LHCN-M2 (cell line): ENCODE measurements at places on chromosomes 16 and 17.

DNA sequence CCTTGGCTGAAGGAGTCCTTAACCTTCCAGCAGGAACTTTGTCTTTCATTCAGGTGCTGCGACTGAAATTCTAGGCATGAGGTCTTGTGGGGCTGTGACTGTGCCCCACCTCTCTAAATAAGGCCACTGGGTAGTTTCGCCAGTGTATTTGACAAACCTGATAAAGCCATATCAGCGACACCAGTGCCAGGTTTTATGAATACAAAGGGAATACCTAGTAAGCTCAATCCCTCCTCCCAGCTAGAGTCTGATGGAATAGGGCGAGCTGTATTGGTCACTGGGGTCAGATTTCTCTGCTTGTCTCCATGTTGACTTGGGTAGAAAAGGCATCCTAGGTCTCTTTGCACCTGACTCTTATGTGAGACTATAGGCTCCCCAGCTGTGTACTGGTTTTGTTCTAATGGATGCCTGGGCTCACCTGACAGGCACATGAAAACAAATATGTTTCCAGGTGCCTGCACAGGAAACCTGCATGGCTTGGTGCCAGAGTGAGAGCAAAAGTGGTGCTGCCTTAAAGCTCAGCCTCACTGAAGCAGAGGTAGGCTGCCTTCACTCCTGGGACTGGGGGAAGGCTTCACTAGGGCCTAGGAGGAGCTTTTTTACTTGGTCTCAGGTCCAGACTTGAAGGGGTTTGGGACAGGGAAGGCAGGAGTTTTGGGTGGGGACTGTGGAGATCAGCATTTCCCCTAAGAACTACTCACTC, 8.3 kb downstream of the SLC7A6 start:
- no peak for DNase-seq

DNA sequence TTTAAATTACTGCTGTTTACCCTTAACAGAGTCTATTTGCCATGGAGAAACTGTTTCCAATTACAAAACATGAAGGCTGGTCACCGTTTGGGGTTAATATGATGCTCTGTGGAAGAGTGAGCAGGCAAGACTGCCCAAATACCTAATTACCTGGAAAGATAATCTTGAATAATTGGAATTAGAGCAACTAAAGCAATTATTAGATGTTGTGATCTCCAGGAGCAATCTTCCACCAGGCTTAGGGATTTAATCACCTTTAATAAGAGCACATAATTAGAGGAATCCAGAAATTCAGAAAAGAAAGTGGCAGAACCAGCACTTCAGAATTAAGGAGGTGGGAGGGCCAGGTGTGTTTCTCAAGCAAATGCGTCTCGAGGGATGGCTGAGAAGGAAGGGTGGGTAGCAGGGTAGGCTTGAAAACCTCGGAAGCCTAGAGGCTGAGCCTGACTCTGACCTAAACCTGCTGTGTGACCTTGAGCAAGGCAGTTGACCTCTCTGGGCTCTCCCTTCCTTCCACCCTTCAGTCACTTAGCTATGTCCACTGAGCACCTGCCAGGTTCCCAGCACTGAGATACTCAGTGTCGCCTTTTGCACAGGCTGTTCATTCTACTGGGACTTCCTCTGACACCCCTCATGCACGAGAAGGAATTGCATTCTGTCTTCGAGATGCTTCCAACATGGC, 113.2 kb downstream of the GSG1L start:
- no peak for DNase-seq

DNA sequence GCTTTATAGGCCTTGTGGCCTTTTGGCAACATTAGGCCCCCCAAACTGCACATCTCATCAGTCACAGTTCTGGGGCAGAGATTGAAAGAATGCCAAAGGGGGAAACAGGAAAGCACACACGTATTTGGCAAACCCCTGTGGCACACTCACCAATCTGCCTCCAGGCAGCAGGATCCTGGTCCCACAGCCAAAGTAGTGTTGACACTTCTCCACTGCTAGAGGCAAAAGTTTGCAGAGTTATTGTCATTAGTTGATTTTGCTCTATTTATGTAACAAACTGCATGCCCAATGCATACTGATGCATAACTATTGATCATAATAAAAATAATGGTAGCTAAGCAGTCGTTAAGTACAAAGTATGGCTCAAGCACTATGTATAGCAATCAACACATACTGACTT, 45.1 kb downstream of the CCT6B start:
- no peak for DNase-seq

GRCh38 chr16:56451753-56452689, 667 bp downstream of the OGFOD1 start:
- peak; percentile 48 for DNase-seq

GRCh38 chr17:39181303-39181702, 15.3 kb upstream of the ARL5C start:
- no peak for DNase-seq

GRCh38 chr16:55120826-55121225, 190.2 kb downstream of the IRX5 start:
- DNase-seq, result no peak

DNA sequence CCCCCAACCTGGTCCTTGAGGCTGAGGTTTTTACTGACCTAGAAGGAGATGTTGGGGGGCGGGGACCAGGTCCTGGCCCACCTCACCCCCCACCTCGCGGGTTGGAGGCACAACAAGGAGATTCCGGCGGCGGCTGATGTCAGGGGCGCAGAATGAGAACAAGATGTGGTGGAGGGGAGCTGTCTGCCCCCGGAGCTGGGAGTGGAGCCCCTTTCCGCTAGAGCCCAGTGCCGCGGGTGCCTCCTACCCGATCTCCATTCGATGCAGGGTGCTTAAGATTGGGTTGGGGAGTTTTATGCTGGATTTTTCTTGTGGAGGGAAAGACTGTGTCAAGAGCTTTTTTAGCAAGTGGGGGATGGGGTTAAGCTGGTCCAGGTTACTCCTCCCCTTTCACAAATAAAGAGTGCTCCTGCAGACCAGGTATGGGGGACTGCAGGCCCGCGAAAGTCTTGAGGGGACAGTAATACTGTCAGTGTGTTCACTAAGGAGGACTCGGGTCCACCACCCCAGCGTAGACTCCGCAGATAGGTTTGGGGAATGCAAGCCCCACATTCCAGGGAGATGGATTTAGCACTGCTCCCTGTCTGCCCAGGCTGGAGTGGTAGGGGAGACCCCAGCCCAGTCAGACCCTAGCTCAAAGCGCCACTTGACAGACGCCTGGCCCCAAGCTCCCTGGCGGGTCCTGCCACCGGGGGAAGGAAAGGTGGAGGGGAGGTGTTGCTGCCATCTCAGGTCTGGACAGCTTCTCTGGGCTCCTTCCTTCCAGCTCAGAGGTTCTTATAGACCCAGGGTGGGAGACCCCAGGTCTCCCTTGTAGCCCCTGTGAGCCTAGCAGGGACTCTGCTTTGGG, 2.0 kb downstream of the CACNA1G start:
- no peak for DNase-seq

DNA sequence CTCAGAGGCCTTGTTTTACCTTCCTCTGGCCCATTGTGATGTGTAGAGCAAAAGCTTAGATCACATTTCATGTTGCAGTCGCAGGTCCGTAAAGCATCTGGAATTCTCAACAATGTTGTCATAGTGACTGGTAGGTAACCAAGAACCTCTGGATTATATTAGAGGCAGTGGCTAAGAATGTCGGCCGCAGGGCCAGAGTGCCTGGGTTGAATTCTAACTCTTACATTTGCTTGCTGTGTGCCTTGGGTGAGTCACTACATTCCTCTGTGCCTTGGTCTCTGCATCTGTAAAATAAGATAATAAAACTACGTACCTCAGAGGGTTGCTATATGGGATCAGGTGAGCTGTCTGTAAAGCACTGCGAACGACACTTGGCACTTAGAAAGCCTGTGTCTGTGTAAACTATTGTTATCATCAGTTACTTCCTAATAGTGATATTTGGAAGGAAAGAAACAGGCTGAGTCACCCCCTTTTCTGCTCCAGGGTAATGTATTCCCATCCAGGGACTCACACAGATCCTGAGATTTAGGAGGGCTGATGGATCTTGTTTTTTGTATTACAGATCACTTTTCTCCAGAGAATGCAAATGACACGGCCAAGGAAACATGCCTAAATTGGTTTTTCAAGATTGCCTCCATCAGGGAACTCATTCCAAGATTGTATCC, 52.2 kb downstream of the VPS35L start:
- DNase-seq, result no peak

DNA sequence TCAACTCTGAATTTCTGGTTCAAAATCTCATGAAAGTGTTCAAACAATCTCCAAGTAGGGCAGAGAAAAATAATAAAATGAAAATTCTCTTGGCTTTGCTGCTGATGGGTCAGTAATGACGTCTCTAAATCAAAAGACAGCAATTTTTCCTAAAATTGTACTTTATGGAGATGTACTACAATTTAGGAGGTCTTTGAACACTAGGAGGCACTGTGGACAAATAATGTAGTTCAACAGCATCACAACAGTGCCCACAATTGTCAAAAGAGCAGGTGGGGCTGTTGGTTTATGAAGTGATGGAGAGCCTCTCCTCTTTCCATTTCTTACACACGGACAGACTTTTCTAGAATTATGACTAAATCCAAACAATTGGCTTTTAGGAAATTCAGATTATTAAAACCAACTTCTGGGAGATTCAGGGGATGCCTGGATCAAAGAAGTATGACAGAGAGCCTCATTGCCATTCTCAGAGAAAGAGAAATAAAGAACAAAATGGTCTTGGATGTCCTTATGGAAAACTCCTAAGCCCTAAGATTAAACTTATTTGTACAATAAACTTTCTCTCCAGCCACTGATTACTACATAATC, 23.8 kb downstream of the EZH1 start:
- peak; percentile 72 for DNase-seq
